ENCODE measurements at places on chromosomes 7 and 10.

DNA sequence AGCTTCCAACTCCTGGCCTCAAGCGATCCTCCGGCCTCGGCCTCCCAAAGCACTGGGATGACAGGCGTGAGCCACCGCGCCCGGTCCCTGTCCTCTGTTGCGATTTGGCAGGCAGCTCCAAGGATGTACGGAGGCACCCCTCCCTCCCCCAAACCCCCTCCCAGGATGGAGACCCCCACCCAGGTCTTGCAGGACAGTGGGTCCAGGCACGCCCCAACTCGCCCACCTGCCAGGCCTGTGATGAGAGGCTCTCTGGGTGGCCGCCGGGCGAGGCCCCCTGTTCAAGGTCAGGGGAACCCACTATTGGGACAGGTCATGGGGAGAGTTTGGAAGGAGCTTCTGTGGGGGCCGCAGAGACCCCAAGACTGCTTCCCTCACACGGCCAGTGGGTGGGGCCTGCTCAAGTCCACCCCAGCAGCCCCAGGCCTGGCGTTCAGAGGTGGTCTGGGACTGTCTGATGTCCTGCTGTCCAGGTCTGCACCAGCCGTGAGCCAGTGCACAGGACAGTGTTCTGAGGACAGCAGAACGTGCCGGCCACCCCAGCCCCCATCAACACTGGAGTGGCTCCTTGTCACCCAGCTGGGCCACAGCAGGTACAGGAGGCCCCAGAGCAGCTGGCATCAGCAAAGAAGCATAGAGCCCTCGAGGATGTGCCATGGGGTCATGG, 2.5 kb downstream of the ADAP1 start:
- no peak for DNase-seq

GRCh38 chr7:3191548-3191947, 109.5 kb upstream of the SDK1 start:
- no peak for DNase-seq

DNA sequence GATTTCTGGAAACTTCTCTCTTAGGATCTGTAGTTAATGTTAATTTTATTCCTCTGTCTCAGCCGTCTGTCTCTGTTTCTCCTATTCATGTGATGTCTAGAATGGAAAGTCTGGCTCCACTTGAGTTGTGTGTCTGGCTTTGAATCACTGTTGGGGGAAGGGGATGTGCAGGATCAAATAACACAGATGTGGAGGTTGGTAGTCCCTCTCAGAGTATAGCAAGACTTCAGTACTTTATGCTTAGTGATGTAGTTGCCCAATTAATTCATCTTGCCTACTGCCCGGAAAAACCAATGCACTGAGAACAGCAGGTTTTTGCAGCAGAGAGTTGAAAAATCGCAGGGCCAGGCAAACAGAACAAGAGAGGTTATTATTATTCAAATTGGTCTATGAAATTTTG, 79.2 kb downstream of the PHTF2 start:
- DNase-seq = no peak

DNA sequence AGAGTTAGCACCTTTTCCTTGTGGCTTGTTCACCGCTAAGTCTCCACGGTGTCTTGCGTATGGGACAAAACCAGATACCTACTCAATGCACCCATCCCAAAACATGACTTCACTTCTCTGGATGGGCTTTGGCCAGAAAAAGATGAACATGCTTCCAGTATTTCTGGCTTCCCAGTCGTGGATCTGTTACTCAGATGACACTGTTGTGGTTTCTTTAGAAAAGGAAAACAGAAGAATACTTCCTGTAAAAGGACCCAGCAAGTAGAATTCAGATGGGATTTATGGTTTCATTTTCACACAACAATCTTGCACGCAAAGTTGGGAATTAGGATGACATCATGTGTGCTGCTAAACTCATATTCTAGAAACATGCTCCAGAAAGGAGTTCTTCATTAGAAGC, 216.7 kb downstream of the ADAM12 start:
- no peak for DNase-seq

DNA sequence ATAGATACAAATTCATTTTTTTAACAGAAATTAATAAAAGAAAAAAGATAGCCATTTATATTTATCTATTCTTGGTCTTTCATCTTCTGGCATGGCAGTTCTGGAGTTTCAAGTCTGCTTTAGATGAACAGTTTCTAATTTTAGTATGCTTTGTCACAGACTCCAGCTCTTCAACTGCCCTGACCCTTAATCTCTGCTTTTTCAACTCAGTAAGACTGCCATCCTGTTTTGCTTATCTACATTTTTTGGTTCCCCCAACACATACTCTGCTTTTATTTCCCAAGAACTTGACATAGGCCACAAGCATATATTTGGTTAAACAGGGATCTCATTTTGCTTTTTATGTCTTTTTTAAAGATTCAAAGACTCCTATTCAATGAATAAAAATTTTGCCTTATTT, 309.3 kb upstream of the KCND2 start:
- DNase-seq = no peak

DNA sequence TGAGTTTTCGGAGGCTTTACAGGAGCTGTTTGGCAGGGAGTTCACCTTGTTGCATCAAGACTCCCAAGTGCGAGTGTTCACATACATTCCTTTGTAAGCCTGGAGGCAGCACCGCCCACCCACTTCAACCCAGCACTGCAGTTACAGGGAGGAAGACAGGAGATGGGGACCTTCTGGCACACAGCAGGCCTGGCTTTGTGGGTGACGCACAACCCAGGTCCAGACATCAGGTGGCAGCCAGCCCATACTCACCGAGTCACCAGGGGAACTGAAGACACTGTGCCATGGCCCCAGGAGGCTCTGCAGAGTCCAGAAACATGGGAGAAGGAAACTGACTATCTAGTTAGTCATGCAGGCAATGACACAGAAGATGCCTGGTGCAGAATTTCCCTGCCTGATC, 305.9 kb upstream of the RNF32 start:
- DNase-seq = no peak

GRCh38 chr10:110499796-110500514, 2.2 kb downstream of the DUSP5 start:
- no peak for DNase-seq

DNA sequence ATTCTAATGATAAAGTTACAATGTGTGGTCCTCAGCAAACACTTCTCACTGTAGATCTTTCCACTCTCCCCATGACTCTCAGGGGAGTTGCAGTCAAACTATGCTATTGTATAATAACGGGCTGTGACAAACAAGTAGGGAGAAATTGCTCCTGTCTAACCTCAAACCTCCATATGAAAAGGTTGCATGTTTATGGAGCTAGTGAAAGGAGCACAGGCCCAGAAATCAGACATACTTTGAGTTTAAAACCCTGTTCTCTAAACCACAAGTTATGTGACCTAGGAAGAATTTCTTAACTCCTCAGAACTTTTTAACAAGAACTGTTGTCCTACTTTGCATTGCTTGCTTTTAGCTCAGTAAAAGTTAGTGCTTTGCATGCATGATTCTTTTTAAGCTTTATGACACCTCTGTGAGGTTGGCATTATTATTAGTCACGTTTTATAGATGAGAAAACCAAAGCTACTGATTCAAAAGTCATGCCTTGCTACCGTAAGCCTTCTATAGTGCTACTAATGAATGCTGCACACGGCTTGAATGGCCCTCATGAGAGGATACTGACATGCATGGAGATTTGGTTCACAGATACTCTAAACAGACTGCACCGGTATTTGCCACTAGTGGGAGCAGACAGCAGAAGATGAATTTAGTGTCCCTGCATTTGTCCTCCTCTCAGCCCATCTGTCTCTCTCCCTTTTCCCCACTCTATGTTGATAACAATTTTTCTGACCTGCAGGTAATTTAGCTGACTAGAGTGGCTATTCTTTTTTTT, 129.5 kb upstream of the PCGF5 start:
- DNase-seq = peak; percentile 21

DNA sequence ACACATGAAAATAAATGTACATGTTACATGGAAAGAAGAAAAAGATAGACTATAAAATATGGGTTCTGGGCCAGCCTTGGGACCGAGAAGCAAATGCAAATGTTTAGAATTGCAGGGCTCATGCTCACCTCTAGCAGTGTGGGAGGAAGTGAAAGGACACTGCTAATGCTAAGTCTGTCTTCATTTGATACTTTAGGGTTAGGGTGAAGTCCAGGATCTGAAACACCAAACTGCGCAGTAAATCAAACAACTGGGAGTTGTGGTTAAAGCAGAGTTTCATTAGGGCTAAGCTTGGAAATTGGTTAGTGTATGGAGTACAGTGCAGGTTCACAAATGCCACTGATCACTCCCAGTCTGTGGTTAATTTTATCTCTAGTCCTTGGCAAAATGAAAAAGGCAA, 73.2 kb upstream of the PDK4 start:
- DNase-seq = no peak

DNA sequence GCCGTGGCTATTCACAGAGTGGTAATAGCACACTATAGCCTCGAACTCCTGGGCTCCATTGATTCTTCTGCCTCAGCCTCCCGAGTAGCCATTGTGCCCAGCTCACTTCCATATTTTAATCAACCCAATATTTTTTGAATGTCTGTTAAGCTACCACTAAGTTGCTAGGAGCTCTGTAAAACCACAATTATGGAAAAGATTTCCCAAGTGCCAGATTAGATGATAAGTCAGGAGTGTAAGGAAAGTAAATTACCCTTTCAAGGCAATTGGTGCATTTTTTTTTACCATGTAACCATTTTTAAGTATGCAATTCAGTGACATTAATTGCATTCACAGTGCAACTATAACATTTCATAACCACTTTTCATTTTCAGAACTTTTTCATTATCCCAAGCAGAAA, 87.5 kb upstream of the GATAD1 start:
- no peak for DNase-seq

DNA sequence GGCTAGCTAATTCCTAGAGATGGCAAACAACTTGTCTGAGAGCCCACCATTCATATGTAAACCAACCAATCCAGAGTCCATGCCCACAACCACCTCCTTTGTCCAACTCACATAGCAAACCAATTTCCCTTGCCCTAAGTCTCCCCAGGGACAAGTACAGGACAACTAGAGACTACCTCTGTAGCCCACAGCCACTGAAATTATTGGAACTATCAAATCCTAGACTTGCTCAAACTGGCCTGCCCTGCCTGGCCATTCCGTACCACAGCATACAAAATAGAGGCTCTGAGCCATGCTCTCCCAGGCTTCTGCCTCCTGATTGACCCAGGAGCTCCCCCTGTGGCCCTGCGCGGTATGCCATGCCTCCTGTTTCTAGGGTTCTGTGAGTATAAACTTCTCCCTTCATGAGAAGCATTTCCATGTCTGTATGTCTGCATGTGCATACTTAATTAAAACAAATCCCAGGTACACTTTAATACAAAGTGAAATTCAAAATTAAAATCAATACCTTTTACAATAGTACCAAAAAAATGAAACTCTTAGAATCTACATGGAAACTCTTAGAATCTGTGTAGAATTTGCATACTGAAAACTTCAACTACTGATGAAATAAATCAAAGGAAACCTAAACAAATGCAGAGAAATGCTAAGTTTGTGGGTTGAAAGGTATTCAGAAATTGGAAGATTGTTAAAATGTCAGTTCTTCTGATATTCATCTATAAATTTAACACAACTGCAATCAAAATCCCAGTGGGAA, 4.0 kb upstream of the HECW1 start:
- DNase-seq = no peak

DNA sequence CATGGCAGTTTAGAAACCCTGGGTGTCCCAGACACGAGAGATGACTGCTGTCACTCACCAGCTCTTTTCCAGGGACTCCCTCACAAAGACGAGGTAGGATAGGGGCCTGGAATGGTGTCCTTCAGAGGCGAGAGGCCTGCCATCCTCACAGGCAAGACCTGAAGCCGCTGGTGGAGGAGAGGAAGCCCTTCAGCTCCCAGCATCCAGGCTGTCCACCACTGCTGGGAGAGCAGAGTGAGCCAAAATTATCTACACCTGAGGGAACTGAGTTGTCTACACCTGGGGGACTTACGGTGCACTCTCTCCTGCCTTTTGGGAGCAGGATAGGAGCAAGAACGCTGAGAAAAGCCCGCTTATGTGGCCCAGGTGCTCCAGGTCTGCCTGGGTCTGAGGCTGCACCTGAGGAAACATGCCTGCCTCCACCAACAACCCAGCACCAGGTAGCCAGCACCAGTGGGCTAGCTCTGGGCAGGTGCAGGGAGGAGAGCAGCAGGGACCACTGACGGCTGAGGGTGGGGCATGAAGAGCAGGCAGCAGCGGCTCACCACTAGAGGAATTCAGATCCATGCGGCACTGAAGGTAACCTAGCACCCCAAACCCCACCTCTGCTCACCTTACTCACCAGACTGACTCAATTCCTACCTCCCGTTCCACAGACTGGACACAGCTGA, 357.2 kb downstream of the SH2D4B start:
- no peak for DNase-seq

DNA sequence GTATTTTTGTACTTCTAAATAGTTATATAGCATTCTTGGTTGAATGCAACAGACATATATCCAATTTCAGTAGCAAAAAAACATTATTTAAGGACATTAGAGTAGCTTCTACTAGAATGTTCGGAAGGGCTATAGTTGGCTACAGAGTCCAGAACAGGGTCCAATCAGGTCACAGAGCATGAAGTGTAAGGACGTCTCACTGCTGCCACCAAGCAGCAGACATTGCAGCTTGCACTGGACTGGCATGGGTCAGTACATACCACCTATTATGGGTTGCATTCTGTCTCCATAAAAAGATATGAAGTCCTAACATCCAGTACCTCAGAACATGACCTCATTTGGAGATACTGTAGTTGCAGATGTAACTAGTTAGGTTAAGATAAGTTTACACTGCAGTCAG, 87.3 kb downstream of the LHFPL3 start:
- DNase-seq = no peak

DNA sequence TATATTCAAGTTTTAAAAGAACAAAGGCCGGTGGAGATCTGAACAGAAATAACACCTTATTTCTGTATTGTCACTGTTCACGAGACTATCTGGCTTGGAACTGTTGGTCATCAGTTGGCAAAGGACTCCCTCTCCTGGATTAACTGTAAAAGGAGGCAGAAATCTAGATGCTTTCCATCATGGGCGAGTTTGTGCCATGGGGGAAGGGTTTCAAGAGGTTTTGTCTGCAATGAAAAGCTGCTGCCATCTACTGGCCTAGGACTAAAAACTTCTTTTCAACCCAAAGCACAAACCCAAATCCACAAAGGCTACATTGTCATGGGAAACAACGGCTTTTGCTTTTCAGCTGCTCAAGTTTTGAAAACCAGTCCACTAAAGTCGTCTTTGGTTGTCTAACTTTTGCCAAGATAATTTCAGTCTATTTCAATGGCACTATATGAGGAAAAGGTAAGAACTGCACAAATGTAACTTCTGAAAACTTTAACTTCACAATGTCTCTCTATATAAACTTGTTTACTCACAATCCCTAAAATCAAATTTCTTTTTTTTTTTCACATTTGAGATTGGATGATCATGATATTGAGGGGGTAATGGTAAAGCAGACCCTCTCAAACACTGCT, 196.8 kb downstream of the SKAP2 start:
- peak; percentile 48 for DNase-seq

GRCh38 chr7:18180685-18181084, 153.0 kb upstream of the PRPS1L1 start:
- no peak for DNase-seq

GRCh38 chr10:121102706-121103105, 251.5 kb downstream of the WDR11 start:
- no peak for DNase-seq

Measured in hematopoietic multipotent progenitor cell treated with erythropoietin and hydrocortisone succinate and interleukin-3 and kit ligand, for 17 days (in vitro differentiated cells).